NCI-H69 (cell line): ENCODE measurements at places on chromosomes 7 and 10.

- DNase-seq = no peak
These were observed 20.1 kb downstream of the TMEM168 start for GRCh38 chr7:112770051-112770450.

DNA sequence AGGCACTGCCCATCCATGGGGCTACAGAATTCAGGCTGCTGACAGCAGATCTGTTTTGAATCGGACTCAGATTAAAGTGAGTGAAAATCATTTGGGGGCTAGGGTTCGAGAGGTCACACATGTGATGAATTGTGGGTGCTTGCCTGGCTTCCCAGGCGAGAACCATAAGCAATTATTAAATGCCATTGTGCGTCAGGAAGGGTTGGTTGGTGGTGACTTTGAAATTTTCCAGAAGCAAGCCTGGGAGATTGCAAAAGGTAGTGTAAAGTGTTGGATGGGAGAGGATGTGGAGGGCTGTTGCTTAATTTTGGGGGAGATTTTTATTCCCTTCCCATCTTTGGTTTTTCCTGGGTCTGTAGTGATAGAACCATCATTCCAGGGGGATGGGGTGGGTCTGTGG lies 34.6 kb downstream of the LRMDA start:
- no peak for DNase-seq

- DNase-seq = no peak
These were observed 22.7 kb downstream of the RBM28 start for GRCh38 chr7:128321044-128321422.

DNA sequence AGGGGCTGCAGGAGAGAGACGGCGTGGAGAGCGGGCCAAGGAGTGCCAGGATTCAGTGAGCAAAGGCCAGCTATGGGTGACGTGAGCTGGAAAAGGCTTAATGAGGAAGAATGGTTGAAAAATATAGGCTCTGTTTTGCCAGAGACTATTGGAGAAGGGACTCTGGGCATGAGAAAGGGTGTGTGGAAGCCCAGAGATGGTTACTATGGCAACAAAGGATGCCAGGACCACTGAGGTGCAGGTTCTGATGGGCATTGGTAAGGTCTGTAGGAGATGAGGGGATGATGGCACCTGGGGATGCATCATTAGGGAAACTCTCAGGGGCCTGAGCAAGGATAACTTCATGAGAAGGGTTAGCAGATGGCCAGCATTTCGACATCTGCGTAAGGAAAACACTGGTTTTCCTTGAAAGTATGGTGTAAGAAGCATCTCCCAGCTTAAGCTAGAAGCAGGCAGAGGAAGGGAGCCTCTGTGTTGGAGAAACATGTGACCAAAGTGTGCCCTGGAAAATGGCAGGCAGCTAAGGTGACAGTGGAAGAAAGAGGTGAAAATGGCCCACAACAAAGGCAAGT lies 21.6 kb upstream of the FAM180A start:
- DNase-seq = no peak
